Thymus (tissue), 14 donors: ENCODE measurements at places on chromosomes 5 and 9. TPM values are rescaled to one million over a fixed set of nuclear protein-coding genes. Genes with fewer than 3 reads are reported as not detected.

LHX6 gene
- polyA plus RNA-seq: 1.1 TPM

IL9 gene
- polyA plus RNA-seq: 2.7 TPM

SPATA31C1 gene
- polyA plus RNA-seq: not detected

GRCh38 chr5:8349855-8350254, 480.9 kb downstream of the MTRR start:
- H3K27me3 ChIP-seq: no peaks in the 10 kb centered on the region
- no peak for DNase-seq
- H3K4me3 ChIP-seq: no peak overlapping the region
- H3K4me1 ChIP-seq: no peaks in the 10 kb centered on the region

UBE2B gene
- polyA plus RNA-seq: 238 TPM

GFI1B gene
- polyA plus RNA-seq: 0.34 TPM

- no peak for DNase-seq
- no peaks in the 10 kb centered on the region for H3K36me3 ChIP-seq
- no peaks in the 10 kb centered on the region for H3K27me3 ChIP-seq
- H3K4me1 ChIP-seq: no peaks in the 10 kb centered on the region
- no peak overlapping the region for H3K4me3 ChIP-seq
- no peak overlapping the region for H3K27ac ChIP-seq
These were observed 289.2 kb upstream of the PCSK5 start for GRCh38 chr9:75601280-75601679.

GRCh38 chr5:130708754-130709153, 456.3 kb downstream of the HINT1 start:
- H3K4me3 ChIP-seq: no peak overlapping the region
- no peaks in the 10 kb centered on the region for H3K36me3 ChIP-seq
- no peak for DNase-seq
- H3K4me1 ChIP-seq: no peaks in the 10 kb centered on the region

DNA sequence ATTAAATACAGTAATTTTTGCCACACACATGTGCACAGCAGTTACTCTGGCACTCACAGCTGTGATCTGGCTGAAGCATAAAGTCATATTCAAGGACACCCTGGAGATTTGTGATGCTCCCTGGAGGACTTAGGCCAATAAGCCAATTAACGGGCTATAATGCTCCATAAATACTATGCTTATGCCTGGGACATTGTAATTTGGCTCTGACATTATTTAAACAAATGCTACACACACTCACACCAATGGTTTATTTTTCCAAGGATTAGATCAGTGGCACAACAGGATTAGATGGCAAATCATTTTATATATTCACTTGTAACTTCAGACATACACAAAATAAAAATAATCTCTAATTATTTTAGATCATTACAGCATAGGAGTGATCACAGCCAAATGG, 111.2 kb downstream of the LMNB1 start:
- H3K4me1 ChIP-seq: no peaks in the 10 kb centered on the region
- no peak overlapping the region for H3K4me3 ChIP-seq
- no peaks in the 10 kb centered on the region for H3K27me3 ChIP-seq
- DNase-seq: no peak
- no peaks in the 10 kb centered on the region for H3K36me3 ChIP-seq

SPATA31E1 gene
- polyA plus RNA-seq: 0.02 TPM

LCN15 gene
- 0.43 TPM for polyA plus RNA-seq

DNA sequence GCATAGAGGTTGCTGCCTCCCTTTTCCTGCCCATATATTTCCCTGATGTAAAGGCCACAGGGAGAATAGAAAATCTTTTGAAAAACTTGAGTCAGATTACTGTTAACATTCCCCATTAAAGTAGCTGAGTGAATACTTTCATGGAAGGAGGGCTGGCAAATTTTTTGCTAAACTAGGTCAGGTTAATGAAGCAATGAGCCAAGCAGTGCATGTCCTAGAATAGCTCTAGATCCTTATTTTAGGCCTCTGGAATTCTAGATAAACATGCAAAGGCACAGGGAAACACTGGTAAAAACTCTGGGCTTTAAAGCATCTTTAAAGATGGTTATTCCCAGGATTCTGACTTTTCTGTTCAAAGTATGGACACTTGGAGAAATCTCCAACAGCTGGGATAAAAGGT, 27.9 kb downstream of the TTC1 start:
- H3K4me3 ChIP-seq: no peak overlapping the region
- no peaks in the 10 kb centered on the region for H3K27me3 ChIP-seq
- no peak for DNase-seq
- H3K4me1 ChIP-seq: no peaks in the 10 kb centered on the region
- no peak overlapping the region for H3K27ac ChIP-seq
- H3K36me3 ChIP-seq: peaks cover 7% of the 10 kb centered on the region

GRCh38 chr9:131406563-131407436, 12.9 kb downstream of the PRRC2B start:
- peak overlapping the region; percentile 94 for H3K27ac ChIP-seq
- peak overlapping the region; percentile 17 for H3K4me3 ChIP-seq
- no peaks in the 10 kb centered on the region for H3K27me3 ChIP-seq
- DNase-seq: no peak

- H3K4me3 ChIP-seq: no peak overlapping the region
- H3K4me1 ChIP-seq: no peaks in the 10 kb centered on the region
- no peak for DNase-seq
- no peak overlapping the region for H3K27ac ChIP-seq
- no peaks in the 10 kb centered on the region for H3K36me3 ChIP-seq
These were observed 250.9 kb upstream of the ZNF608 start for GRCh38 chr5:124997186-124997893.

CENPK gene
- polyA plus RNA-seq: 23.1 TPM

SPATA31D4 gene
- polyA plus RNA-seq: 0.05 TPM

DNA sequence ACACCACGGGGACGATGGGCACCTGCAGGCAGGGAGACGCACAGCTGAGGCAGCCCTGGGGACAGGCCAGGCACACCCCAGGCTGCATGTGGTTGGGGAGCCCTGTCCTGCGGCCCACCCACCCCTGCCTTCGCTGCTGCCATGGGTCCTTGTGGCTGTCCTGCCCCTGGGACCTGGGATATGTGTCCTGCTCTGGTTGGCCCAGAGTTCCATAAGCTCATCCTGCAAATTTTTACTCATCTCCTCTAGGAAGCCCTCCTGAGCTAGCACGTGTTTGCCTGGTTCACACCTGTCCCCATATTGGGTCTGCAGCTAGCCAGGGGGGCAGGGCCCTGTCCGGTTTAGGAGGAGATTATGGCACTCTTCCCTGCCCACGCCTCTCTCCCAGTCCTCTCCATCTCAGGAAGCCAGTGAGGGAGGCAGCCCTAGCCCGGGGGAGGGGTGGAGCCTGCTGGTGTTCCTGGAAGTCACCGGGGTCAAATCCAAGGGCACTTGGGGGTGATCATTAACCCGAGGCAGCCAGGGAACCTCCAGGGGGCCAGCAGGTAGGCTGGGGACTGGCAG, 12.2 kb downstream of the EGFL7 start:
- H3K36me3 ChIP-seq: no peaks in the 10 kb centered on the region
- no peaks in the 10 kb centered on the region for H3K4me1 ChIP-seq
- H3K27ac ChIP-seq: no peak overlapping the region
- DNase-seq: no peak
- no peak overlapping the region for H3K4me3 ChIP-seq

GRCh38 chr5:168978015-168978414, 322.9 kb downstream of the SLIT3 start:
- H3K27me3 ChIP-seq: no peaks in the 10 kb centered on the region
- H3K4me3 ChIP-seq: no peak overlapping the region
- no peaks in the 10 kb centered on the region for H3K36me3 ChIP-seq
- no peak overlapping the region for H3K27ac ChIP-seq
- H3K4me1 ChIP-seq: no peaks in the 10 kb centered on the region

GRCh38 chr9:15157381-15157780, 149.6 kb downstream of the TTC39B start:
- no peaks in the 10 kb centered on the region for H3K36me3 ChIP-seq
- no peaks in the 10 kb centered on the region for H3K4me1 ChIP-seq
- no peak overlapping the region for H3K27ac ChIP-seq
- H3K4me3 ChIP-seq: no peak overlapping the region
- no peak for DNase-seq

CER1 gene
- 0.07 TPM for polyA plus RNA-seq

DNA sequence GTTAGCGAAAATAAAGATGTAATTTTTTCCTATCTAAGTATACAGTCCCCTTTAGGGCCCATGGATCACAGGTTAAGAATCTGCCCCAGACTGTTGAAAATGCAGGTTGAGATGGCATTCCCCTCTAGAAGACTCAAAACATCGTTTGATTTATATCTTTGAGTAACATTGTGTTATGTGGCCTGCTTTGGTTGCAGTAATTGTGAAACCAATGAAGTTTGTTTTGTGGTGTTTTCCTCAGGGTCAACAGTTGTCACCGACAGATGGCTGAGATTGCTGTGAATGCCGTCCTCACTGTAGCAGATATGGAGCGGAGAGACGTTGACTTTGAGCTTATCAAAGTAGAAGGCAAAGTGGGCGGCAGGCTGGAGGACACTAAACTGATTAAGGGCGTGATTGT, 7.8 kb downstream of the CCT5 start:
- H3K4me1 ChIP-seq: no peaks in the 10 kb centered on the region
- DNase-seq: no peak
- peaks cover 61% of the 10 kb centered on the region for H3K36me3 ChIP-seq
- no peaks in the 10 kb centered on the region for H3K27me3 ChIP-seq

GRCh38 chr5:1144089-1144488, 32.2 kb upstream of the SLC12A7 start:
- H3K4me3 ChIP-seq: no peak overlapping the region
- no peaks in the 10 kb centered on the region for H3K36me3 ChIP-seq

GRCh38 chr5:132095424-132095972, 21.9 kb downstream of the CSF2 start:
- H3K27ac ChIP-seq: no peak overlapping the region
- no peak overlapping the region for H3K4me3 ChIP-seq
- H3K36me3 ChIP-seq: no peaks in the 10 kb centered on the region
- H3K27me3 ChIP-seq: no peaks in the 10 kb centered on the region
- no peak for DNase-seq

BTNL9 gene
- 45.2 TPM for polyA plus RNA-seq

- no peak overlapping the region for H3K4me3 ChIP-seq
- no peaks in the 10 kb centered on the region for H3K4me1 ChIP-seq
- no peak overlapping the region for H3K27ac ChIP-seq
- H3K36me3 ChIP-seq: no peaks in the 10 kb centered on the region
These were observed 375.7 kb upstream of the PRR16 start for GRCh38 chr5:120088412-120088811.

NR2F1-AS1 gene
- polyA plus RNA-seq: 5.0 TPM

- H3K4me1 ChIP-seq: no peaks in the 10 kb centered on the region
- no peak overlapping the region for H3K27ac ChIP-seq
- H3K36me3 ChIP-seq: no peaks in the 10 kb centered on the region
- H3K27me3 ChIP-seq: no peaks in the 10 kb centered on the region
- H3K4me3 ChIP-seq: no peak overlapping the region
These were observed 164.2 kb upstream of the PUM3 start for GRCh38 chr9:3008091-3008490.

DNA sequence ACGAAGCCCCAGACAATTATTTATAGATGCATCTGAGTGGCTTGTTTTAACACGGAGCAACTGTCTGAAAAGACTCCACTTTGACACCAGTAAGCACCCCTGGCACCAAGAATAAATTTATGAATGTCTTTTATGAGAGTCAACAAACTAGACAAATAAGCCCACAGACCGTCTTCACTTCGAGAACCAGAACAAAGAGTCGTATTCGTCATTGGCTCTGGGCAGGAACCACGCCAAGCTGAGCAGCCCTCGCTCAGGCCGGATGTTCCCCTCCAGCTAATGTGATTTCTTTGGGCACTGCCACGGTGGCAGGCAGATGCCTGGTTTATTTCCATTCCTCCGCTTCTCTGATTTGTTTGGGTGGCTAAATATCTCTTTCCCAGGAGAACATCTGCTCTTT, 91.9 kb upstream of the STC2 start:
- no peak overlapping the region for H3K4me3 ChIP-seq
- no peaks in the 10 kb centered on the region for H3K27me3 ChIP-seq
- H3K4me1 ChIP-seq: no peaks in the 10 kb centered on the region
- H3K36me3 ChIP-seq: no peaks in the 10 kb centered on the region
- no peak for DNase-seq

CTSL gene
- polyA plus RNA-seq: 264 TPM

- no peak overlapping the region for H3K4me3 ChIP-seq
- no peak for DNase-seq
- H3K27ac ChIP-seq: no peak overlapping the region
- no peaks in the 10 kb centered on the region for H3K4me1 ChIP-seq
- no peaks in the 10 kb centered on the region for H3K27me3 ChIP-seq
These were observed 203.4 kb upstream of the SEMA6A start for GRCh38 chr5:116778032-116778431.

FOXD4L5 gene
- polyA plus RNA-seq: 0.07 TPM
